ENCODE measurements at places on chromosomes 3 and 15.

GRCh38 chr15:39682366-39682765, 100.3 kb downstream of the FSIP1 start:
- DNase-seq: no peak

GRCh38 chr3:108241721-108242120, 19.5 kb upstream of the IFT57 start:
- no peak for DNase-seq

GRCh38 chr15:29799859-29800258, 22.4 kb downstream of the TJP1 start:
- no peak for DNase-seq

GRCh38 chr15:59792359-59792758, 103.2 kb upstream of the BNIP2 start:
- no peak for DNase-seq

GRCh38 chr3:21477541-21478288, 273.3 kb downstream of the ZNF385D start:
- DNase-seq: no peak

GRCh38 chr15:48086576-48086975, 34.2 kb upstream of the SLC24A5 start:
- DNase-seq: no peak

DNA sequence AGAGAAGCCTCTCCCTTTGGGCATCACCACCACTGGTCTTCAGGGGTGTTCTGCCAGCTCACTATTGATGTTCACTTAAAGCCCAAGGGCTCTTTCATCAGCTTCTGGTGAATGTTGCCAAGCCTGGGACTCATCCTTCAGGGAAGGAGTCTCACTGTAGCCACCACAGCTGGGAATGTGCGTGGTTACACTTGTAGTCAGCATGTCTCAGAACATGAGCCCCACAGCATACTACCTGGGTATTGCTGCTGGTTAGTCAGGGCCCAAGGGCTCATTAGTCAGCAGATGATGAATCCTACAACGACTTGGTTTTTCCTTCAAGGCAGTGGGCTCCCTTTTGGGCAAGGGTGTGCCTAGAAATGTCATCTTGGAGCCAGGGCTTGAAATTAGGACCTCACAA, 412.9 kb downstream of the VGLL3 start:
- DNase-seq: no peak

DNA sequence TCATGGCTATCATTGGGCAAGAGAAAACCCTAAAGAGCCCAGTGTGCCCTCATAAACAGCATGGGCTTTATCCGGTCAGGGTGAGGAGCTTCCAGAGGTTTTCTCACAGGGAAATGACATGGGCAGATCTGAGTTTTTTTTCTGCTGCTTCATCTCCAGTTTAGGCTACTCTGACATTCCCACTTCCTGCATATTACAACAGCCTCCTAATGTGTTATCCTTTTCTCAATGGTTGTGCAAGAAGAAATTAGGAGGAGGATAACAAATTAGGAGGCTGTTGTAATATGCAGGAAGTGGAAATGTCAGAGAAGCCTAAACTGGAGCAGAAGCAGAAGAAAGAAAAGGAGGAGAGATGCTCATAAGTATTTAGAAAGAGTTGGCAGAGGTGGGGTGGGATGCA, 175.6 kb downstream of the MTHFS start:
- no peak for DNase-seq

- peak; percentile 41 for DNase-seq
These were observed 41.0 kb upstream of the LIMD1 start for GRCh38 chr3:45553469-45553974.

GRCh38 chr15:47184908-47185801, 532.1 kb upstream of the SEMA6D start:
- no peak for DNase-seq

DNA sequence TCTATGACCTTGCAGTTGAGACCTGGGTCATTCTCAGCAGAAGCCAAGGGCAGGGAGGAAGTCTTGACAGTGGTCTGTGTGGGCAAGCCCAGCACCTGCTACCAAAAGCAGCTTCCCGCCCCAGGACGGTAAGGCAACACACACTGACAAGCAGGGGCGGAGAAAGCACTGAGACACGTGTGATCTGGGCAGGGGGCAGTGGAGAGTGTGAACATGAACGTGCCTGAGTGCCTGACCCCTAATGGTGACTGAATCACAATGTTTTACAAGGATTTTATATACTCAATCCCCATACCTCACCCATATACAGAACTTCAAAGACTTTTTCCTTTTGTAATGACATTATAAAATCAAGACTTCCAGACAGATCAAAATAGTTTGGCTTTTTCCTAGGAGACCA, 35.2 kb downstream of the ANP32A start:
- no peak for DNase-seq

All from urothelium cell line (cell line).